Inflammatory macrophage treated with lipopolysaccharide for 4 hours (primary cell): ENCODE measurements at places on chromosomes 5 and 9.

- DNase-seq = no peak
Observed at GRCh38 chr9:134182554-134183085, 18.3 kb upstream of the RNU6ATAC start.

DNA sequence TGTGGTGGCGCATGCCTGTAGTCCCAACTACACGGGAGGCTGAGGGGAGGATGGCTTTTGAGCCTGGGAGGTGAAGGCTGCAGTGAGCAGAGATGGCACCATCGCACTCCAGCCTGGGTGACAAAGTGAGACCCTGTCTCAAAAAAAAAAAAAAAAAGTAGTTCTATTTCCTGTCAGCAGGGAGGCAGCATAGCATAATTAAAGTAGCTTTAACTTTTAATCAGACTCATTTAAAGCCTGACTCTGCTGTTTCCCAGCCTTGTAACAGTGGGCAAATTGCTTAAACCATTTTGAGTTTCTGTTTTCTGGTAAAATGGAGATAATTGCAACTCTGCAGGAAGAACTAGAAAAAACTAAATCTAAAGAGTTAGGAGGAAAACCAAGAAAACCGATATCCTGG, 31.2 kb downstream of the CNOT6 start:
- no peak for DNase-seq

GRCh38 chr9:26319859-26320258, 572.7 kb downstream of the CAAP1 start:
- DNase-seq = no peak

GRCh38 chr5:72252574-72253155, 67.4 kb downstream of the MRPS27 start:
- no peak for DNase-seq

- no peak for DNase-seq
Observed at GRCh38 chr9:108724652-108725051, 131.1 kb downstream of the ACTL7B start.
